ENCODE measurements at places on chromosomes 1 and 21. TPM values are rescaled to one million over a fixed set of nuclear protein-coding genes. Genes with fewer than 3 reads are reported as not detected.

GRCh38 chr1:109396513-109396839 lies 1.2 kb downstream of the SORT1 start:
- no peak for DNase-seq

GRCh38 chr1:206106328-206107167 lies 10.6 kb downstream of the AVPR1B start:
- peak; percentile 58 for DNase-seq

DNA sequence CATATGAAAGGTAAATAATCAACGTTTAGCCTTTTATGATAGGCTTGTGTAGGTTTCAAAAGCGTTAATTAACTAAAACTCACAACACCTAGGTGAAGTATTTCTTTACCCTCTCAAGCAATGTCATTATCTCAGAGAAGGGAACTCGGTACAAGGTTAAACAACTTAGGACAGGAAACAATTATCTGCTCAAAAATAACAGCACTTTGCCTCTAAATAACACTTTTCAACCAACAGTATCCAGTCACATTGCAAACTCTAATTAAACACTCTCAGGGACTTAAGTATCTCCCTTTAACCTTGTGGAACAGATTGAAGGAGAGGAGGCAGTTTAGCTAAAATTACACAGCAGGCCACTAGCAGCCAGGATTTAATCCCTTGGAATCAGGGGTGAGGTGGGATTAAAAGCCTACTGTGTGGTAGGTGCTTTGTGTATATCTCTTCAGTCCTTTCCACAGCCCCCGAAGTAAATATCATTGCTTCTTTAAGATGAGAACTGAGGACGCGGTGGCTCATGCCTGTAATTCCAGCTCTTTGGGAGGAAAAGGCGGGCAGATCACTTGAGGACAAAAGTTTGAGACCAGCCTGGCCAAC lies 5.2 kb upstream of the AKNAD1 start:
- DNase-seq: no peak

DNA sequence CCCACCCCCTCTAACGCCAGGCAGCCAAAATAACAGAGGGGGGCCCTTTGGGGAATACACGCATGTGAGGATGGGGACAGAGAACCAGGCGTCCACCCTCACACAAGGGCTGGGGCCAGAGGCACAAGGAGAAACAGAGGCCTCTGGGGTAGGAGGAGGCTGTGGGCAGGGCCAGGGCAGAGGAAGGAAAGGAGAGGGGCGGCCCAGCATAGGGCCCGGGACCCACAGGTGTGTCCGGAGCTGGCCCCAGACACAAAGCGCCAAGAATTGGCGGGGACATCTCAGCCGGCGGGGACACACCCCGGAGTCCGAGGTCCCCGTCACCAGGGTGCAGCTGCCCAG lies 6.7 kb downstream of the PLEKHG5 start:
- no peak for DNase-seq

DNA sequence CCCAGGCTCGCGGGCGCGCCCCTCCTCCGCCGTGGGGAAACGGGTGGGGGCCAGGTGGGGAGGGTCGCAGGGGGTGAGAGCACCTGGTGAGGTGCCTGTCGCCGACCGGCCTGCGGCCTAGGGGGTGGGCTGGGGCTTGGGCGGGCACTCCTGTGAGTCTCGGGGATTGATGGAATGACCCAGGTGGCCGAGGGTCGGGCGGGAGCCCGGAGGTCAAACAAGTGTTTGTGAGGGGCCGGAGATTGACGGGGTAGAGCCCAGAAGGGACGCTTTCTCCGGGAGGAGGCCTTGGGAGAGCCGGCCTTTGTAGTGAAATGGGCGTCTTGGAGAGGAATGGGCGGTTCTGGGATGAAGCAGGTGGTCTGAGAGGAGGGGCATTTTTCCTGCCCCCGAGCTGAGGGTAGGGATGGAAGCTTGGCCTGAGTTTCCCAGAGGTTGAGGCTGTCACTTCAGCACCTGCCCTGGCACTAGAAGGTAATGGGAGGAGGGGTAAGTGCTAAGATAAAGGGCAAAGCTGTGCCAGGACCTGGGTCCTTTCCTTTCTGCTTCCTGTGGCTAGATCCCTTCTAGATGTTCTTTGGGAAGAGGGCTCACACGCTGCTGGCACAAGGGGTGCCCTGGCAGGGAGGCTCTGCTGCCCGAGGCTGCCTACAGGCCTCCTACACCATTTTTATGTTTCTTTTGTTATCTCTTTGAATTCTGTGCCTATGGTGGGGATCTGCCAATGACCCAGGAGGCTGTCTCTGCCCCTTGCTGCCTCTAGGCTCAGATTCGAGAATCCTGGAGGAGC lies 56.1 kb downstream of the NDUFS5 start:
- DNase-seq: no peak

- DNase-seq: no peak
These were observed 395.9 kb downstream of the NCAM2 start for GRCh38 chr21:21394064-21394463.

DNA sequence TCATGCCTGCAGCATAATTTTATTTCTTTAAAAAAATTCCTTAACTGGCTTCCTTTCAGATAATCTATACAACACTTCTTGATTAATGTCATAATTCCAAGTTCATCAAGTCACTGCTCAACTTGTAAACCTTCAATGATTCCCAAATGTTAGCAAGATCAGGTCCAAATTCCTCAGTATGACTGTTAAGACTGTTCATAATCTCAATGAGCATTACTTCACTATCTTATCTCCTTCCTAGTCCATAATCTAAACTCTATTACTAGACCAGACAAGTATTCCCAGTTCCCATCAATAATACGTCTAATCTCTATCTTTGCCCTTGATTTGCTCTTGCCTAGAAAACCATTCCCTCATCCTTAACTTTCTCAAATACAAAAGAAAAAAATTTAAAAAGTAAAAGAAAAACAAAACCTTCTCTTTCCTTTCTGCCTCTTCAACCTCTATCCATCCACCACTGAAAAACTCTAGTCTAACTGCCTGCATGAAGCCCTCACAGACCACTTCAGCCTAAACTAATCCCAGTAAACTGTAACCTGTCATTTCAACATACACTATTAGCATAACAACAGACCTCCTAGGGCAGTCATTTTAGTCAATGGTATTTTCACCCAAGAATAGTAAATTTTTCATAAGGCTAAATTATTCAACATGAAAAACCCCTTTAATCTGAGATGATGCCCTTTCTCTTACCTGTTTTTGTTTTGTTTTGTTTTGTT lies 15.5 kb downstream of the LUZP1 start:
- no peak for DNase-seq

DNA sequence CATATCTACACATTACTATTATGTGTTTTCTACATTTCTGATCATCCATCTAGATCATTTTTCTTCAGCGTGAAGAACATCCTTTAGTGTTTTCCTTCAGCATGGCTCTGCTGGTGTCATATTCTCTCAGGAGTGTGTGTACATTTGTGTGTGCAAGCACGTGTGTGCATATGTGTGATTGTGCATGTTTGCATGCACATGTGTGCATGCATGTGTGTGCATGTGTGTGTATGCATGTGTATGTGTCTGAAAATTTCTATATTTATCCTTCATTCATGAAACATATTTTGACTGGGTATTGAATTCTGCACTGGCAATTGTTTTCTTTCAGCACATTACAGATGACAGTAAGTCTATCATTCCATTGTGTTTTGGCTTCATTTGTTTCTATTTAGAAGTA lies 74.6 kb downstream of the FHAD1 start:
- DNase-seq: no peak

GRCh38 chr1:206506405-206507283 lies 687 bp upstream of the RASSF5 start:
- DNase-seq: no peak

- DNase-seq: no peak
These were observed 42.9 kb downstream of the COP1 start for GRCh38 chr1:176164014-176164678.

GRCh38 chr1:209485167-209485566 lies 98.3 kb upstream of the CAMK1G start:
- no peak for DNase-seq

GRCh38 chr1:4681026-4681425 lies 26.6 kb downstream of the AJAP1 start:
- no peak for DNase-seq

DNA sequence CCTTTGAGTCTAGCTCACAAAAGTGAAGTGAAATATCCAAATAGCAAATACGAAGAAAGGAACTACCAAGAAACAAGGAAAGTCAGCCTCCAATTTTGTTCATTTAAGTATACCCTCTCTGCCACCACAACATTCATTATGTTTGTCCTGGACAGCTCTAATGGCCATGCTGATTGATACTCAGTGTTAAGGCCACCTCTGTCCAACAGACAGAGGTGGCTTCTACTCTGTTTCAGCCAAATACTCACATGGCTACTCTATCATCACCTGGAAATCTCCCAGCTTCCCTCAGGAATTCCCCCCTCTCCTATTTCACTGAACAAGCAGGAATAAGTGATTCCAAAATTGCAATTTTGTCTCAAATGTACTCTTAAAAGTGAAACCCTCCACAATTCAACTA lies 10.7 kb downstream of the APP start:
- DNase-seq: no peak

DNA sequence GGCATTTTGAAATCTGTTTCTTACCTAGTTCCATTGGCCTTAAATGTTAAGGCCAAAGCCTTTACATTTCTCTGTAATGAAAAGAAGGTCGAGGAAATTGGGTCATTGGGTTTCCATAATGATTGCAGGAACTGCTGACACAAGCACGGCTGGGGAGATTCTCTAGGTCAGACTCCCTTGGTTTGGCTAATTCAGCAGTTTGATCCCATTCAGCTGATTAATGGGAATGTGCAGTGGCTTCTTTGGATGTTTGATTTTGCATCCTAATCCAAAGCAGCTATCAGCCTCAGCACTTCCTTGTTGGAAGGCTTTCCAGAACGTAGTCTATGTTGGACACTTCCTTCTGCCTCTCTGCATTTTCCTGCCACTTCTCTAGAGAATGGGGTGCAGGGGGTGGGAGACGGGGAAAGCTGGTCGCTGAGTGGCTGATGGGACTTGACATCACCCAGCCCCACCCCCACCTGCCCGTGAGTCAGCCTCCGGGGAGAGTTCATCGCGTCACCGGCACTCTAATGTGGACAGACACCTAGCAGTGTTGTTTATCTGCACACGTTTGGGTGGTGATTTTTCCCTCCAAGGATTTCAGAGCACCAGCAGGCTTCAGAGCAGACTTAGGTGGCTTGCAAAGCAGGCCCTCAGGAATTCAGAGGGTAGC lies 5.4 kb downstream of the PSEN2 start:
- DNase-seq: no peak

- no peak for DNase-seq
These were observed 27.8 kb upstream of the EPS8L3 start for GRCh38 chr1:109791495-109792043.

- no peak for DNase-seq
These were observed 10.2 kb downstream of the SLC45A3 start for GRCh38 chr1:205670150-205670446.

- no peak for DNase-seq
These were observed 1376.5 kb upstream of the ADGRL2 start for GRCh38 chr1:80424249-80424648.

DNA sequence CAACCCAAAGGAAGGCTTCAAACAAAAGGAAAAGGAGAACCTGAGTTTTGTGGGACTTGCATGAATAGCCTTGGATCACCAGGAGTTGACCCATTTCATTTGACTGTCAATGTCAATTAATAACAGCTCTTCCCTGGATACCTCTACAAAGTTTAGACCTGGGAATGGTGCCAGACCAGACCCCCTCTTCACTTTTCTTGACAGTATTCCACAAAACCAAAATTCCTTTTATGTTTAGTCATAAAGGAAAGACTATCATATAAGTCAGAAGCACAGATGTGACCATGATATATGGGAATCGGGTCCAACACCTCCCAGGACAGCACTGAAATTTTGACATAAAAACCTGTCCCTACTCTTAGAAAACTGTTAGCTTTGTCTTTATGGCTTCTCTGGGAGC lies 191.8 kb downstream of the LYPLAL1 start:
- no peak for DNase-seq

DNA sequence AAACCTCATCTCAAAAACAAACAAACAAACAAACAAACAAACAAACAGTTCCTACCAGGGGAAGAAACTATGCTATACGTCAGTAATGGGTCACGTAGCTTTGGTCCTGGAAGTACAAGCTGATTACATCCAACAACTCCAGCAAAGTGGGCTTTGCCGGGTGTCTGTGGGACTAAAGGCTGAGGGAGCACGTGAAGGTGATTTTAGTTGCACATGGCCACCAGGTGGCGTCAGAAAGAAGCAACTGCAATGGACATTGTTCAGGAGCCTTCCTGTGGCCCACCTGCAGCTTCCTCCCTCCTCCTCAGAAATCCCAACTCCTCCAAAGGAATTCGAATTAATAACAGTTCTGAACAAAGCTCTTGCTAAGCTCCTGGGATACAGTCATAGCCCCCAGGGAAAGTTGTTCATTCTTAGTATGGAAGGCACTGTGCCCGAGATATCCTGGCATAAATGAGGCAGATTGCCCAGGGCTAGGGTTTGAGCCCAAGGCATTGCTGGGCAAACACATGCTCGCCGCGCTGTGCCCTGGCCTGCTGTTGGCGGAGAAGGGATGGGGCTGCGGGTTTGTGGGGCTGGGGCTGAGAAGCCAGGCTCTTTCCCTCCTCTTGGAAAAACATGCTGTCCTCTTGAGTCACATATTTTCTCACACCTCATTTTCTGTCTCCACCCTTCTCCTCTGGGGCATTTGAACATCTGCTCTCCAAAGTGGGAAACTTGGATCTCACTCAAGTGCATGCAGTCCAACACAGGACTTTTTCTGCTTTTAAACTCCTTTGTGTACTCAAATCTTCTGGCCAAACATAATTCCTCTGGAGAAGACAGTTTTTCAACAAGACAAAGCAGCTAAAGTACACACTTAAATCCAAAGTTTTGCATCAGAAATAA lies 28.6 kb downstream of the AKNAD1 start:
- peak; percentile 61 for DNase-seq

GRCh38 chr1:183360473-183360872 lies 57.7 kb downstream of the NMNAT2 start:
- no peak for DNase-seq

The SF3B4 gene
- polyA plus RNA-seq: 83.1 TPM

The FCRL4 gene
- polyA plus RNA-seq: not detected

The KRTAP7-1 gene
- not detected for polyA plus RNA-seq

The CLCA4 gene
- polyA plus RNA-seq: not detected

The C1orf141 gene
- not detected for polyA plus RNA-seq

The CELF3 gene
- 0.56 TPM for polyA plus RNA-seq

Data from right renal pelvis (tissue), 4 donors.